Stimulated activated naive CD4-positive, alpha-beta T cell treated with Interleukin-2 at 50 U/mL for 16 hours (primary cell): ENCODE measurements at places on chromosomes 2 and 18.
A peak's percentile ranks its signal among the peaks of the same experiment; 100 is the strongest.

- DNase-seq: no peak
These were observed 102.7 kb downstream of the SLC25A12 start for GRCh38 chr2:171791361-171791760.

DNA sequence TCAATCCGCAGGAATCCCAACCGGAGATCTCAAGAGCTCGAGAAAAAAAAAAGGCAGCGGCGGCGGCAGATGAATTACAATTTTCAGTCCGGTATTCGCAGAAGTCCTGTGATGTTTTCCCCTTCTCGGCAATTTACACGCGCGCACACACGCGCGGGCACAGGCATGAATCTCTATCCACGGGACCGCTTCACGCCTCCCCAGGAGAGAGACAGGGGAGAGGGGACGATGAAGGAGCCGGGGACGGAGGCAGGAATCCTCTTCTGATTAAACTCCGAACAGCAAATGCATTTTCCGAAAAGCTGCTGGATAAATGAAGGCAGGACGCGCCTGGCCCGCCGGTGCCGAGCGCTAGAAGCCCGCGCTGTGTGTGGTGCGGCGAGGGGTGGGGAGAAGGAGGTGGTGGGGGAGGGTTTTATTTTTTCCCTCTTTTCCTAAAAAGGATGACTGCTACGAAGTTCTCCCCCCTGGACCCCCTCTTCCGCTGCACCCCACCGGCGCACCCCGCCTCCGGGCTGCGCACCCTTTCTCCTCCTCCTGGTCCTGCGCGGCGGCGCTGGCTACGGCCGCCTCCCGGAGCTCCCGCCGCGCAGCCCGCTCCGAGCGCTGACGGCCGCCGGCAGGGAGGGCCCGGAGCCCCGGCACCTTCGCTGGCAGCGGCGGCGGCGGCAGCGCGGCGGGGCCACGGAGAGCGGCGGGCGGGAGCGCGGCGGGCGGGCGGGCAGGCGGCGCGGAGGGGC lies at the start of gene BCL2:
Gene BCL2, minus strand, starts transcription at position 387 of the 740 bp plus-strand sequence.
- DNase-seq: no peak

GRCh38 chr2:238438856-238439849 lies 12.4 kb downstream of the ASB1 start:
- DNase-seq: peak; percentile 73

- DNase-seq: no peak
These were observed 425 bp upstream of the SALL3 start for GRCh38 chr18:78979056-78979729.

- DNase-seq: no peak
These were observed 84.5 kb downstream of the COL5A2 start for GRCh38 chr2:189095101-189095500.

- no peak for DNase-seq
These were observed 166.2 kb upstream of the VRK2 start for GRCh38 chr2:57880446-57880845.
